Motor neuron (in vitro differentiated cells): ENCODE measurements at places on chromosomes 7 and 10.
A peak's percentile ranks its signal among the peaks of the same experiment; 100 is the strongest.

- ATAC-seq: no peak
These were observed 153.6 kb downstream of the ADAM12 start for GRCh38 chr10:126234630-126235029.

GRCh38 chr10:101781984-101782810 is 1.0 kb downstream of the NPM3 start:
- ATAC-seq: no peak

GRCh38 chr10:101055411-101055810 is 6.4 kb upstream of the KAZALD1 start:
- ATAC-seq: no peak

GRCh38 chr7:87129848-87130247 is 22.4 kb upstream of the DMTF1 start:
- ATAC-seq: no peak

GRCh38 chr7:18450019-18450418 is 45.5 kb upstream of the HDAC9 start:
- no peak for ATAC-seq

- ATAC-seq: no peak
These were observed 58.5 kb upstream of the INPP5A start for GRCh38 chr10:132479024-132479602.

- no peak for ATAC-seq
These were observed 120.4 kb downstream of the MALRD1 start for GRCh38 chr10:19169041-19169440.

- no peak for ATAC-seq
These were observed 25.6 kb downstream of the HERC4 start for GRCh38 chr10:68049289-68050078.

DNA sequence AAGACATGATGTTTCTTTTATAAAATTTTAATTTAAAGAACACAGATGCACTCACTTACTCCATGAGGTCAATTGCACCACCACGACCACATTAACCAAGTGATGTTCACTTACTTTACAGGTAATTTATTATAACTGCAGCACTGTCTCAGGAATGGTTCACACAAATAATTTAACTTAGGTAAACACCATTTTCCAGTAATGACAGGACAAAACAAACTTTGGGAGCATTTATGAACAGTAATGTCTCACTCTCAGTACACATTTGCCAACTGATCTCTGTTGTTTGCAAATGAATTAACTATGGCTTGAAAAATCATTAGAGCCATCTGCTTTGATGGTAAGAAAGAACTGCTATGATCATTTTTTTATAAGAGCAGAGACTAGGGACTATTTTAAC is 150.4 kb downstream of the ETV1 start:
- no peak for ATAC-seq

GRCh38 chr10:101441541-101442455 is 87.8 kb downstream of the BTRC start:
- peak; percentile 92 for ATAC-seq

- ATAC-seq: no peak
These were observed 208.5 kb downstream of the EXOC4 start for GRCh38 chr7:133461421-133461820.

- no peak for ATAC-seq
These were observed 51.4 kb upstream of the SLC29A3 start for GRCh38 chr10:71267508-71268240.

GRCh38 chr7:30679664-30680063 is 2.6 kb downstream of the CRHR2 start:
- ATAC-seq: no peak

DNA sequence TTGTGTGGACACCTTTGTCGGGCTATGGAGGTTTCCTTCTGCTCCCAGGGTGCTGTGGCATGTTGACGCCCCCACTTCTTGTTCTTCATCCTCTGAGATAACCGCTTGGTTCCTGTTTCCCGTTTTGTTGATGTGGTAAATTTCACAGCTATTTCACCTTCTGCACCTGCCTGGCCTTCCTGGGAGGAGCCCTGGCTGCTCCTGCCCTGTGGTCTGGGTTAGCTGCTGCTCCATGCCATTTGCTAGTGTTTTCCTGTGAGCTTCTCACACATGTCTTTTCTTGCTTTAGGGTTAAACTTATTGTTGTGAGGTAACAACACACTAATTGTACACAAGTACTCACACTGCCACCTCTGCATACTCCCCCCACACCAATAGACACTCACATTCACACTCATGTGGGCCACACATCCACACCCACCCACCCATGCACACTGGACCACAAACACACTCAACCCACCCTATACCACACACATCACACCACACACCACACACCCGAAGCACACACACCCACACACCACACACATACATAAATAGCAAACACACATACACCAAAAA is 46.5 kb upstream of the MSMB start:
- no peak for ATAC-seq

- peak; percentile 57 for ATAC-seq
These were observed 473 bp downstream of the CYP51A1 start for GRCh38 chr7:92133737-92134270.

DNA sequence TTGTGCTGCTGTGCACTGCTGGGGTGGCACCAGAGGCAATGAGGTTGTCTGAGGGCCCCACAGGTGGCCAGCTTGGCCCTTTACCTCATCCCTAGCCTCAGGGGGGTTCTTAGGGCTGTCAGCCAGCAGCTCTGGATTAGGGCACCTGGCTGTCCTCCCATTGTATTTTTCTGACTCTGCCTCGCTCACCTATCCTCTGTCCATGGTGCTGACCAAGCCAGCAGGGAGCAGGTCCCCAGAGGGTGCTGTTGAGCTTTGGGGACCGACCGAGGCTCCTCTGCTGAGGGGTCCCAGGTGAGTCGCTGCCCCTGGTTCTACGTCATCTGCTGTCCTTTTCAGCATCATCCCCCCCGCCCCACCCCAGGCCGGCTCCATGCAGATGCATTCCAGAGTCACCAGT is 32.1 kb upstream of the ZNF735 start:
- ATAC-seq: no peak
